ENCODE measurements at places on chromosomes 2 and 18.
A peak's percentile ranks its signal among the peaks of the same experiment; 100 is the strongest.

DNA sequence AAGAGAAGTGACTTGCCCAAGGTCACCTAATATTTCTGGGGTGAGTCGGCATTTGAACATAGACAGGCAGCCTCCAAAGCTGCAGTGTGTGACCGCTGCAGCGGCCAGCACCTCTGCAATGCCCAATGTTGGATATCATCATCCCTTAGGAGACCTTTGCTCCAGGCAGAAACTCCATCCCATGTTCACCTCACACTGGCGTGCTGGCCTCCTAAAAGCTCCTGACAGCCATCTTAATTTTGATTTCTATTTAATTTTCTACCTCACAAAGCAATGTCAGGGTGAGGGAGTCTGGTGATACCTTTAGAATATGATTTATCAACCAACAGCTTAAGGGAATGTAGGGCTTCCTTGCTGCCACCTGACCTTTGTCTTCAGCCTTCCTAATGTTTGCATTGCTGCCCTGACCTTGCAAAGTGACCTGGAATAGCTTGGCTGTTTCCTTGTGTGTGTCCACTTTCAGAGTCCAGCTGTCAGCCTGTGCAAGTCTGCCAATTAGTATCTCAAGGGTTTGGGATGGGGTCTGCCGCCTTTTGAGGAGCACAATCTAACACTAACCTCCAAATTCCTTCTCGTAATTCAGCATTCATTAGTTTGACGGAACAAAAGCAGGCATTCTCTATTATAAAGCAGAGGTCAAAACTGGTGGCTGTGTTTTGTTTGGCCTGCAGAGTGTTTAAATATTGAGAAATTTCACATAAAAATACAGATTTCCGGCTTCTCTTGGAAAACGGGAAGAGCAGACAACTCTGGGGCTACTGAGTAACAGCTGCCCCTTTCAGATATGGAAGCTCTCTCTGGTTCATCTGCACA is 127.6 kb downstream of the PLEKHM3 start:
- no peak for DNase-seq

DNA sequence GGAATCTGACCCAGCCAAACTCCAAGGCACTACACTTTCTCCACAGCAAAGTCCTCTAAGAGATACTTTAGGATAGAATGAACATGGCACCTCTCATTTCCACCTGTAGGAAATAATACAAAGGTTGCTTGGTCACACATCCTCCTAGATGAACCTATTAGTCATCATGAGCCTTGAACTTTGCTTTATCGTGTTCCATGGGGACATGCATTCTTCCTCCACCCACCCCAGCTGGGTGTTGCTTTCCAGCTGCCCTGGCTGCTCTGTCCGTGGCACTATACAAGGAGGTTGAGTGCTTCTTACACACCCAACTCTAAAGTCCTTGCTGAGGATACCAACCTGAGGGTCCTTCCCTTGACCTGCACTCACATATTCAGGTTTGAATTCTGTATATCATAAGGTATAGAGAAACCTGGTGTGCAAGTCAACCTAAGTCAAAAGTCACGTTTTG is 52.7 kb downstream of the SPRED2 start:
- DNase-seq, result no peak

GRCh38 chr2:128374001-128374710 is 55.5 kb upstream of the HS6ST1 start:
- DNase-seq, result no peak

DNA sequence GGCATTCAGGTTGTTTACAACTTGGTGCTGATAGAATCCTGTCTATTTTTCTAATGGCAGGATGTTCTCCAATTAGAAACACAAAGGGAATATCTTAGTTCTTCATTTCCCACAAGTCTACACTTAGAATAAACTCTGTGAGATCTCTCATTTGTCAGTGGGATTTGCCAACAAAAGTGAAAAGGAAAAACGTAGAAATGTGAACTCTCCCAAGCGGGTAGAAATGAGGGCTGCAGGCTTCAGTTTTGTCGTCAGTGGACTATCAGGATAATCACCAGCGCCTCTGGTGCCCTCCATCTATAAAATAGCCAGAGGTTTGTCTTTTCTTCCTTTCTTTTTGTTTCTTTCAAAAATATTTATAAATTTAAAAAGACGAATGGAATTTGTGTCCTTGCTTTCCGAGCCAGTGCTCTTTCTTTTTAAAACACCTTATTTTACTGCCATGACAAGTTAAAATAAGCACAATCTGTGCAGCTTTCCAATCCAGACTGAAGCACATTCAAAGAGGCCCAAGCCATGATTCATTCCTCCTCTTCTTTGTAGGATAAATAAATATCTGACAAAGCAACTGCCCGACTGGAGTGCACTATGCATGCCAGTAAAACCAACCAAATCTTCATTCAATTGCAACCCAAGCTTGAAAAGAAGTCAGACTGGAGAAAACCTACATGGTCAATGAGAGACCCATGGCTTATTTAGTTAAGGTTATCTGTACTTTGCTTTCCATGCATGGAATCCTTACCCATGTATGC is 185.8 kb downstream of the ANKRD44 start:
- no peak for DNase-seq

- DNase-seq, result no peak
These were observed 184.4 kb upstream of the SLC39A10 start for GRCh38 chr2:195472501-195473234.

GRCh38 chr2:229160180-229160579 is 110.9 kb downstream of the PID1 start:
- no peak for DNase-seq

DNA sequence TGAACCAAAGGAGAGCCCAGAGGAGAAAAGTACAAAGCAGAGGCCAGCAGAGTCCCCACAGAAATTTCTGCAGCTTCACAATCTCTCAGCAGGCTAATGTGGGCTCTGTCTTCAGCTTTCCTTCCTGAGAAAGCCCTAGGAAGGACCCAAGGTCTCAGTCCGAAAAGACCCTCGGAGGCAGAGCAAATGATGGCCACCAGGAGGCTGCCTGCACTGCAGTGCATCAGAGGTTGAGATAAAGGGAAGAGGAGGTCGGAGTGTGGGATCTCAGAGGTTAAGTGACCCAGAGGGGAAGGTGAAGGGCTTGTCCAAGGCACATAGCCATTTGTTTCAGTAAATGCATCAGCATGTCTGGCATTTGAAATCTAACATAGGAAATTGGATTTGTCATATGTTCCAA is 299.1 kb upstream of the SLC14A2 start:
- no peak for DNase-seq

- no peak for DNase-seq
These were observed 41.8 kb downstream of the TMEM163 start for GRCh38 chr2:134676960-134677359.

GRCh38 chr2:239042551-239043320 is 194.9 kb downstream of the TWIST2 start:
- DNase-seq, result no peak

DNA sequence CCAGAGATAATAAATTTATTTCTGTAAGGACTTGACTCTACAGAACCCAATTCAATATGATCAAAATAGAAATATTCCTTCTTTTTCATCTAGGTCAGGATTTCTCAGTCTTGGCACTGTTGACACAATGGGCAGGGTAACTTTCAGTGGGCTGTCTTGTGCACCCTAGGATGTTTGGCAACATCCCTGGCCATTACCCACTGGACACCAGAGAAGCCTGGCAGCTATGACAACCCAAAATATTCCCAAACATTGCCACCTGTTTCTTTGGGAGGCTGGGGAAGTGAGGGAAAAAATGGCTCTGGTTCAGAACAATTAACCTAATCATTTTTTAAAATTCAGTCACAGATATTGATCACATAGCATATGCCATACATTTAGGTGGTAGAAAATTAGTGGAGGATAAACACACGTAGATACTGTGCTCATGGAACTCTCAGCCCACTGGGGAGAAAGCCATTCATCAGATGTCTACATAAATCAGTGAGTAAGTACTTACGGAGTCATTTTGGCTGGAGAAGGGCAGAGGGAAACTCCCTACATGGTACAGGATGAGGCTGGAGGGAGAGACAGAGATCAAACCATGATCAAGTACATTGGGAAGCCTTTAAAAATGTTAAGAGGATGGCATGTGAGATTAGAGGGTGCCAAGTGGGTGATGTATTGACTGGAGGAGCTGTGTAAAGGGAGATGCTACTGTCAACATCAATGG is 718 bp upstream of the TNP1 start:
- DNase-seq, result no peak

- DNase-seq, result peak; percentile 1
These were observed 199.5 kb downstream of the NDUFA10 start for GRCh38 chr2:239825705-239825979.

- no peak for DNase-seq
These were observed 44.0 kb downstream of the KIF3C start for GRCh38 chr2:25938345-25938744.

- DNase-seq, result no peak
These were observed 176.9 kb upstream of the PGAP1 start for GRCh38 chr2:197103363-197103762.
